Left cardiac atrium (tissue), 4 donors: ENCODE measurements at places on chromosomes 11 and 22. TPM values are rescaled to one million over a fixed set of nuclear protein-coding genes. Genes with fewer than 3 reads are reported as not detected.

The MRE11 gene
- total RNA-seq: 10.0 TPM

The P2RY6 gene
- total RNA-seq: 4.4 TPM

The CTTN gene
- 71.7 TPM for total RNA-seq

The OR10G4 gene
- total RNA-seq: not detected

The CLMP gene
- total RNA-seq: 30.6 TPM

The SMC1B gene
- not detected for total RNA-seq

The ZBTB16 gene
- total RNA-seq: 65.2 TPM

The NPAS4 gene
- total RNA-seq: 0.18 TPM

The NAT10 gene
- 29.0 TPM for total RNA-seq

The VSIG10L2 gene
- 0.05 TPM for total RNA-seq

The TCN1 gene
- total RNA-seq: not detected

The INS gene
- not detected for total RNA-seq

The C11orf86 gene
- total RNA-seq: not detected

The SHANK3 gene
- total RNA-seq: 19.5 TPM

The VWCE gene
- 2.3 TPM for total RNA-seq

The OR2AG2 gene
- total RNA-seq: 0.15 TPM

The HPX gene
- 1.0 TPM for total RNA-seq

The TAF10 gene
- total RNA-seq: 105 TPM

The SCO2 gene
- 1.3 TPM for total RNA-seq

The C22orf42 gene
- not detected for total RNA-seq

The CACNA1I gene
- 0.06 TPM for total RNA-seq

The RAB30 gene
- 24.2 TPM for total RNA-seq

The PLAAT3 gene
- total RNA-seq: 173 TPM

The ART5 gene
- 1.4 TPM for total RNA-seq

The MOGAT2 gene
- 0.26 TPM for total RNA-seq

The IL17REL gene
- not detected for total RNA-seq

The KIRREL3 gene
- total RNA-seq: 0.44 TPM

The FXYD6 gene
- total RNA-seq: 31.2 TPM

The CCDC116 gene
- total RNA-seq: 0.44 TPM

The OLFML1 gene
- total RNA-seq: 16.5 TPM

The MFRP gene
- total RNA-seq: not detected

The RFPL1 gene
- not detected for total RNA-seq

The SSH3 gene
- 18.1 TPM for total RNA-seq

The LRRC32 gene
- total RNA-seq: 43.8 TPM

The SLC22A25 gene
- total RNA-seq: not detected

The CDCA5 gene
- total RNA-seq: 0.81 TPM

The MED19 gene
- total RNA-seq: 8.4 TPM

The CWC15 gene
- 65.5 TPM for total RNA-seq

The OR5P2 gene
- not detected for total RNA-seq

The PATE4 gene
- not detected for total RNA-seq

The LRRC74B gene
- not detected for total RNA-seq

The KCNE3 gene
- total RNA-seq: 7.5 TPM

The CELF1 gene
- 81.9 TPM for total RNA-seq

The LINC01488 gene
- 0.06 TPM for total RNA-seq

The DRD4 gene
- total RNA-seq: 0.29 TPM
